Fibroblast of the conjunctiva (primary cell): ENCODE measurements at places on chromosomes 11 and 22.

DNA sequence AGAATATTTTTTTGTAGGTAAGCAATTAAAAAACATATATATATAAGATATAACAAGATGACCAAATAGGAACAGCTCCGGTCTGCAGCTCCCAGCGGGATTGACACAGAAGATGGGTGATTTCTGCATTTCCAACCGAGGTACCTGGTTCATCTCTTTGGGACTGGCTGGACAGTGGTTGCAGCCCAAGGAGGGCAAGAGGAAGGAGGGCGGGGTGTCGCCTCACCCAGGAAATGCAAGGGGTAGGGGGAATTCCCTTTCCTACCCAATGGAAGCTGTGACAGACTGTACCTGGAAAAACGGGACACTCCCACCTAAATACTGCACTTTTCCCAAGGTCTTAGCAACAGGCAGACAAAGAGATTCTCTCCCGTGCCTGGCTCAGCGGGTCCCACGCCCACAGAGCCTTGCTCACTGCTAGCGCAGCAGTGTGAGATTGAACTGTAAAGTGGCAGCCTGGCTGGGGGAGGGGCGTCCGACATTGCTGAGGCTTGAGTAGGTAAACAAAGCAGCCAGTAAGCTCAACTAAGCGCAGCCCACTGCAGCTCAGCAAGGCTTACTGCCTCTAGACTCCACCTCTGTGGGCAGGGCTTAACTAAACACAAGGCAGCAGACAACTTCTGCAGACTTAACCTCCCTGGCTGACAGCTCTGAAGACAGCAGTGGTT, 163.8 kb downstream of the CWF19L2 start:
- no peak for DNase-seq

DNA sequence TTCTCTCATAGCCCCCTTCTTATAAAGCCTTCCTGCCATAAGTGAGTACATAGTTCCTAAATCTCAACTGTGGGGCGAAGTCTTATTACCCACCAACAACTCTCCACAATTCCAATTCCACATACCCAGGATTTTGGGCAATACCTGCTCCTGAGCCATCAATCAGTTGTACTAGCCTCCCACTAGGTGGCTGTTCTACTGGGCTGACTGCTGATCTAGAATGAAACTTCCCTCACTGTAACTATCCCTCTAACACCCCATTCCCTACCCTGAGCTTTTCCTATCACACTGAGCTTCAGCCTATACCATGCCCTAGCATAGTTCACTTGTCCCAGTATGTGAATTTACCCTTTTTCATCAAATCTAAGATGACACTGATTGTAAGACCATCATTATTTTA, 52.5 kb downstream of the RRAS2 start:
- no peak for DNase-seq

- DNase-seq = no peak
Measured at GRCh38 chr22:26286091-26286820, 117.0 kb downstream of the SEZ6L start.

GRCh38 chr11:71140206-71140919, 112.0 kb downstream of the SHANK2 start:
- no peak for DNase-seq

GRCh38 chr11:11582011-11582701, 39.6 kb downstream of the GALNT18 start:
- DNase-seq = no peak
